ENCODE measurements at places on chromosomes 2 and 18.
A peak's percentile ranks its signal among the peaks of the same experiment; 100 is the strongest.

DNA sequence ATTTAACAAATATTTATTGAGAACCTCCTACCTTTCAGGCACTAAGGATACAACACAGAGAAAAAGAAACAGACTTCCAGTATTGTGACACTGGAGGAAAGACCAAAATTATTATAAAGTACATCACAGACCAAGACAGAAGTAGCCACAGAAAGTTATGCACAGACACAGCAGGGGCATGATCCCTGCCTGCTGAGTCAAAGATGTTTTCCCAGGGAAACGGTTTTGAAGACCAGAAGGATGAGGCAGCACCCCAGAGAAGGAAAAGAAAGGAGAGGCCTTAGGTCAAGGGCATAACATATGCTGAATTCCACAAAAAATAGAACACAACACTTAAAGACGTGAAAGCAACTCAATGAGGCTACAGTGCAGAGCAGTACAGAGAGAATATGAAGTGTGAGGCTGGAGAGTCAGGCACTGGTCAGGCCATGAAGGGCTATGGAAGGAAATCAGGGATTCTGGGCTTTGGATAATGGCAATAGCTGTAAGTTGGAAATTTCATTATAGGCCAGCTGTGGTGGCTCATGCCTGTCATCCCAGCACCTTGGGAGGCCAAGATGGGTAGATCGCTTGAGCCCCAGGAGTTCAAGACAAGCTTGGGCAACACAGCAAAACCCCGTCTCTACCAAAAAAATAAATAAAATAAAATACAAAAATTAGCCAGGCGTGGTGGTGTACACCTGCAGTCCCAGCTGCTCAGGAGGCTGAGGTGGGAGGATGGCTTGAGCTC is 8.2 kb downstream of the ADAM17 start:
- no peak for DNase-seq

GRCh38 chr2:219681694-219682300 is 54.4 kb downstream of the SLC4A3 start:
- DNase-seq, result no peak

DNA sequence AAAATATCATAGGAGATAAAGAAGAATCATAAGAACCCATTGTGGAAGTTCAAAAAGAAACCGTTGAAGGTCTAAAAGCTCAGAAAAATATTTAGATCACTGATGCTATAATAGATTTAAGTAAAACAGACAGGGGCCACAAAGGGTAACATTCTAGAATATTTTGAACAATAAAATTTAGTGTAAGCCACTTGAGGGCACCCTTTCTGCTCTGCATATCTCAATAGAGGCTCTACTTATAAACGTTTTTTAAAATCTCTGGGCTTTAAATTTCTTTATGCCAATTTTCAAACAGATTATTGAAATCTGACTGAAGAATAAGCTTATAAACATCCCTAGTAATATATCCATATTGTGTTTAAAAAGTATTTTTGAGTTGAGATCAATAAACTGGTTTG is 57.6 kb upstream of the IL1RL1 start:
- no peak for DNase-seq

- no peak for DNase-seq
These were observed 10.8 kb upstream of the NCK2 start for GRCh38 chr2:105733875-105734274.

DNA sequence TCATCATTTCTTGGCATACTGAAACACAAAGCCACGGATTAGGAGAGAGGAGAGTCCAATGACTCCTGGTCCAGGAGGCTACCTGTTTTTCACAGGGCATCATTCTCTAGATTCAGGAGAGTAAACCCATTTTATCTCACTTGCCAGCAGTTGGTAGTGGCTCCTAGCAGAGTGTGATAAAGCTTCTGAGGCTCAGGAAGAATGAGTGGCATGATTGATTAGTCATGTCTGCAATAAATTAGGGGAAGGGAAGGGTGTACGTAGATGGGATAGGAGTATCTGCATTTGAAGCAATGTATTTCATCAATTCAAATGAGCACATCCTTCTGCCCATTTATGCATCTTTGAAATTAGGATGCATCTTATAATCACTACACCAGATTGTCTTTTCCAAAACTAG is 31.1 kb upstream of the PNO1 start:
- DNase-seq, result no peak

GRCh38 chr18:49858309-49859020 is 45.1 kb upstream of the ACAA2 start:
- peak; percentile 56 for DNase-seq

GRCh38 chr18:51044928-51045585 is 15.0 kb downstream of the SMAD4 start:
- no peak for DNase-seq

- peak; percentile 70 for DNase-seq
These were observed 1.3 kb downstream of the NYAP2 start for GRCh38 chr2:225400546-225401400.

DNA sequence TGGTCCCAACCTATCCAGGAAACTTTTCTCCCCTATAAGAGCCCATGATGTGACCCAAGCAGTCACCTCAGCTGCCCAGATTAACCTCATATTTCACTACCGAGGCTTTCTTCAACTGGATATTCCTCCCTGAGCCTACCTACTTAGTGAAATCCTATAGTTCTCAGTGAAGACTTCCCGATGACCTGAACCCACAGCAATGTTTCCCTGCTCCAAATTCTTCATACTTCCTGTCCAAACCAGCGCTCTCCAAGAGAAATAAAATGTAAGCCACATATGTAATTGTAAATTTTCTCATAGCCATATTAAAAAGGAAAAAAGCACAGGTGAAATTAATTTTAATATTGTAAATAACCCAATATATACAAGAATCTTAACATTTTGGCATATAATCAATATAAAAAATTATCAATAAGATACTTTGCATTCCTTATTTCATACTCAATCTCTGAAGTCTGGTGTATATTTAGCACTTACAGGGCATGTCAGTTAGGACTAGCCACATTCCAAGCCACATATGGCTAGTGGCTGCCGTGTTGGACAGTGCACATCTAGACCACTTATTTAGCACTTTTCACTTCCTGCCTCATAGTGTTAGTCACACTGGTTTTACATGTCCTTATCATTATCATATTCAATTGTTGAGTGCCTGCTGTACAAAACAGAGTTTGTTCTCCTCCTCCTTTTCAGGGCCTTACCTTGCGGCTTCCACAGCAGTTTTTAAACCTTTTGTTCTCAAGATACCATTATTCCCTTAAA is 1.9 kb upstream of the STAT4 start:
- DNase-seq, result no peak

- DNase-seq, result no peak
These were observed 64.0 kb downstream of the MBP start for GRCh38 chr18:77068321-77069312.

GRCh38 chr2:218271487-218271797 is 1.1 kb downstream of the PNKD start:
- DNase-seq, result no peak

DNA sequence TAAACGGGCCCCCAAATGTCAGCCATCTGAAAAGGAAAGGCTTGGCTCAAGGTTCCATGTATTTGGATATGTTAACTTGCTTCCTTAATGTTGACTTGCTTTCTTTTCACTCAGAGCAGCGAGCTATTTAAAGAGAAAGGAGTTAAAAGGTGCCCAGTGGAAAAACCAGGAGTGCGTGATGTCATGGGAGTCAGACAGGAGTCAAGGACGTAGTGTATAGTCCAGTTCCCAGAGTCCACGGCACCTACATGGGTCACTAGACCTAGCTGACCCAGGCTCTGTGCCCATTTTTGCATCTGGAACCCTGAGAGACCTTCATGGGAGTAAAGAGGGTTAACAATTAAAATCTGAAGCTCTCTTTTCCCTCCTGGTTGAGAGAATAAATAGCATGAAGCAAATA is 19.8 kb downstream of the SLC3A1 start:
- DNase-seq, result no peak

- DNase-seq, result no peak
These were observed 18.1 kb upstream of the SLC4A5 start for GRCh38 chr2:74361327-74361726.

DNA sequence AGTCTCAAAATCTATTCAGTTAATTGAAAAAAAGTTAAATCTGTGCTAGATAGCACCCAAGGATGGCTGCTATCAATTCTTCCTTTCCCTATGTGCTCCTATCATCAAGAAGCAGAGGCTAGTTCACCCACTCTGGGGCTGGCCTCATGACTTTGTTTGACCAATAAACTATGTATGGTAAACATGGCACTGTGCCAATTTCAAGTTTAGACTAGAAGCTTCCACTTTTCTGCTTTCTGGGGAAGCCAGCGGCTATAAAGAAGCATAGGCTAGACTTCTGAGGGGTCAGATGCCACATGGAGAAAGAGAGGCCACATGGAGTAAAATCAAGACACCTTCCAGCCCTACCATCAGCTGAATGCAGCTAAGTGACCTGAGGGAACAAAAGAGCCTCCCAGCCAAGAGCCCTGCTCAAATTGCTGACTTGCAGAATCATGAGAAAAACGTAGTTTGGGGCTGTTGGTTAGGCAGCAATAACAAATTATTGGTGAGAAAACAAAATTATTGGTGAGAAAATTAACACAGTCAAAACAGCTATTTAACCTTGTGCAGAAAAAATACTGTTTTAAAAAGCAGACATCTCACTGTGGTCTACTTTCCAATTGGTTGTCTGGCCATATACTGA is 86.5 kb upstream of the SLC14A2 start:
- no peak for DNase-seq

DNA sequence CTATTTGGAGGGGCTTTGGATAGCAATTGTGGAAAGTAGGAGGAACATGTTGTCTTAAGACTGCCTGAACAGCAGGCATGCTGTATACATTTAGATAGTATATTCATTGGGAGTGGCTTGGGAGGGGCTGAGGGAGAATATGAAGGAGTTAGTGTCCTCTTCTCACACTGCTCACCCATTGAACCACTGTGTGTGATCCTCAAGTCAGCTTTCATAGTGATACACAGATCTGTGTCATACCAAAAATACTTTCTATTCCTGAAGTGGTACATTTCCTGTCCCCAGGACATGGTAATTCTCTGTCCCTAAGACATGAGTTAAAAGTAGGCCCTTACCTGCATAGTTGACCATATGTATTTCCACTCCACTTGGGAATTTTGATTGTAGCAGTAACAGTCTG is 9.6 kb downstream of the NEMP2 start:
- no peak for DNase-seq

GRCh38 chr18:36132756-36133155 is 3.1 kb downstream of the ELP2 start:
- no peak for DNase-seq

GRCh38 chr2:241151934-241152660 is 1.8 kb downstream of the PPP1R7 start:
- DNase-seq, result no peak

GRCh38 chr2:152322222-152322621 is 12.8 kb upstream of the FMNL2 start:
- no peak for DNase-seq

- DNase-seq, result peak; percentile 23
These were observed 814 bp downstream of the FKBP7 start for GRCh38 chr2:178477443-178478129.

DNA sequence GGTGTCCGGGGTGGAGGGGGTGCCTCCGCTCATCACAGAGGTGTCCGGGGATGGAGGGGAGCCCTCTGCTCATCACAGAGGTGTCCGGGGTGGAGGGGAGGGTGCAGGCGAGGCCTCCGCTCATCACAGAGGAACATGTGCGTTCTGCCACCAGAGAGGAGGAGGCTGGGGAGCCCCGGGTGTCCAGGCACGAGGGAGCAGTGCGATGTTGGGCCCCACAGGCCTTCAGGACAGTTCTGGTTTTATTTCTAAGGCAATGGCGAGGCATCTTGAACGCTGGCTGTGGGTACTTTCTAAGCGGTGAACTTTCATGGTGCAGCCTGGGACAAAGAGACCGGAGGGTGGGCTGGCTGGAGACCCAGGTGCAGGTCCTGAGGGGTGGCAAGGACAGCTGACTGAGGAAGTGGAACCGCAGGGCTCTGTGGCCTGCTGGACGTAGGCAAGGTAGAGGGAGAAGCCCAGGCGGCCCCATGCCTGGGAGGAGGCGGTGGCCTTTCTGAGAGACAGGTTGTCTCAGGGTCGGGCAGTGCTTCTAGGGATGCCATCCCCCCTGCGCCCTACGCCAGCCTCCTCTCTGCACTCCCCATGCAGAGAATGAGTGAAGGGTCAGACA is 196.6 kb upstream of the SALL3 start:
- no peak for DNase-seq

- no peak for DNase-seq
These were observed 310.2 kb upstream of the STON1 start for GRCh38 chr2:48219555-48220436.

All from G401 (cell line).